DMS153 (cell line): ENCODE measurements at places on chromosomes 2 and 18.

GRCh38 chr2:159613651-159614285 is 2.6 kb downstream of the BAZ2B start:
- peak; percentile 10 for DNase-seq

DNA sequence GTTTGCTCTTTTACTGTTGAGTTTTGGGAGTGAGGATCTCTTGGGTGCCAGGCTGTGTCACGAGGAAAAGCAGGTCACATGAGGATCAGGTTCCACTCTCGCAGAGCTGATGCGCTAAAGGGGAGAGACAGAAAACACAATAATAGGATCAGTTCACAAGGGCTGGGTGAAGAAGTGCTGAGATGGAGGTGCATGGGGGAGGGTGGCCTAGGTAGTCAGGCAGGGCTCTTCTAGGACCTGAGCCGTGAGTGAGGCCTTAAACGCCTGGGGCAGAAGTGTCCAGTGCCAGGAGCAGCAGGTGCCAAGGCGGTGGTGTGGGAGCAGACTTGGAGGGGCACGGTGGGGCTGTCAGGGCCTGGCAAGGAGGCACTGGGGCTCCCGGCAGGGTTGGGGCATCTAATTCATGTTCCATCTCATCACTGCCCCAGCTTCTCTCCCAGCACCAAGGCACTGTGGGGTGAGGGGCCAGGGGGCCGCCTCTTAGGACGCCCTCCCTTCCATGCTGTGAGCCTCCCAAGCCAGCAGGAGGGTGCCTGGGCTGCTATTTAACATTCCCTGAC is 9.3 kb downstream of the KCNIP3 start:
- no peak for DNase-seq

- DNase-seq, result no peak
Observed at GRCh38 chr2:72153026-72153791, 5.5 kb upstream of the CYP26B1 start.

DNA sequence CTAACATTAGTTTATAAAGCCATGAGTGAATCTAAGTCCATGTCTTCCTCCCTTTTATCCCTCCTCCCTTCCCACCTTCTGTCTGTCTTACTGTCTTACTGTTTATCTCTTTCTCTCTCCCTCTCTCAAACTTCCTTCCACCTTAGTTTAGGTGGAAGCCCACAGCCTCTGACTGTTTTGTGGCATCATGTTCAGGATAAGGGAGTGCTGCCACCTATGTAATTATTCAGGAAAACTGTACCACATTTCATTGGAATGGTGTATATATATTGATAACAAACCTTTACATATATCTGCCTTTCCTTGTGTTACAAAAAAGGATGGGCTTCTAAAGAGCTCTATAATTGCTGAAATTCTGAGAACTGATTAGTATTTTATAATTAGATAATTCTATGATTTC is 48.7 kb downstream of the NETO1 start:
- DNase-seq, result no peak

- DNase-seq, result no peak
Observed at GRCh38 chr2:153235516-153235915, 243.0 kb downstream of the RPRM start.

DNA sequence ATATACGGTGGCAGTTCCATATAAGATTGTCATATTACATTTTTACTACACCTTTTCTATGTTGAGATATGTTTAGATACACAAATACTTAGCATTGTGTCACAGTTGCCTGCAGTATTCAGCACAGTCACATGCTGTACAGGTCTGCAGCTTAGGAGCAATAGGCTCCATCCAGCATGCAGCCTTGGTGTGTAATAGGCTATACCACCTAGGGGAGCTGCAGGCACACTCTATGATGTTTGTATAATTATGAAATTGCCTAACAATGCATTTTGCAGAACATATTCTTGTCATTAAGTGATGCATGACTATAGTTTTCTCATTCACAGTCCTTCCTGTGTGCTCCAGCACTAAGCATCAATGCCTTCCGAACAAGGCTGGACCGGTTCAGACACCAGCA is 133.4 kb downstream of the NDUFA10 start:
- DNase-seq, result no peak

DNA sequence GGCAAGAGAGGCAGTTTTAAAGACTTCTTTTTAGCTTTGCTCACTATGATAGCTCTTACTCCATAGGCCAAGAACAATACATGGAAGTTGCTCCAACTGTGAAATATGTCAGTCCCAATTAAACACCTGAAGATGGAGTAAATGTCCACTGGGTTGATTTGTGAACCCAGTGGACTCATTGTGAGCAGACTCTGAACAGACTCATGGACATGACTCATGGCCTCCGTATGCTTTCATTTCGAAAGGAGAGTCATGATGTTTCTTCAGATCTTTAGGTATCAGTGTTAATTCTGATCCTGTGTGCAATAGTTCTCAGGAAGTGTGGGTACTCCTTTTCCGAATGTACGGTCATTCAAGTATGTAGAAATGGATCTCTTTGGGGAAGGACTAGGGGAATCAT is 5.4 kb upstream of the CWC22 start:
- no peak for DNase-seq

DNA sequence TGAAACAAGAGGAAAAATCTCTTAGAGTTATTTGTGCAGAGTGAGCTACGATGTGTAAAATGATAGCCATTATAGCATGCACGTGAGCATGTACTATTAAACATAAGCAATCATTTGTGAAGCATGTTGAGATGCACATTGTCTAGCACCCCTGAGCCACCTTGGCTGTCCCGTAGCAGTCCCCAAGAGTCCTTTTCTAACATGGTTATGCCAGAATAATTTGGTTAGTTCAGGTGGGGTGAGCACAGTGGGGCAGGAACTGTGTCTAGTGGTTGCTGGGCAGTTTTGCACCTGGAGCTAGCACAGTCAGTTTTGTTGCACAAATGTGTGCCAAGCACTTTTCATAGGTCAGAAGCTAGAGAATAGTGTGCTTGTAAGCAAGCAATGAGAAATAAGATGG is 809.8 kb downstream of the RNF144A start:
- no peak for DNase-seq

DNA sequence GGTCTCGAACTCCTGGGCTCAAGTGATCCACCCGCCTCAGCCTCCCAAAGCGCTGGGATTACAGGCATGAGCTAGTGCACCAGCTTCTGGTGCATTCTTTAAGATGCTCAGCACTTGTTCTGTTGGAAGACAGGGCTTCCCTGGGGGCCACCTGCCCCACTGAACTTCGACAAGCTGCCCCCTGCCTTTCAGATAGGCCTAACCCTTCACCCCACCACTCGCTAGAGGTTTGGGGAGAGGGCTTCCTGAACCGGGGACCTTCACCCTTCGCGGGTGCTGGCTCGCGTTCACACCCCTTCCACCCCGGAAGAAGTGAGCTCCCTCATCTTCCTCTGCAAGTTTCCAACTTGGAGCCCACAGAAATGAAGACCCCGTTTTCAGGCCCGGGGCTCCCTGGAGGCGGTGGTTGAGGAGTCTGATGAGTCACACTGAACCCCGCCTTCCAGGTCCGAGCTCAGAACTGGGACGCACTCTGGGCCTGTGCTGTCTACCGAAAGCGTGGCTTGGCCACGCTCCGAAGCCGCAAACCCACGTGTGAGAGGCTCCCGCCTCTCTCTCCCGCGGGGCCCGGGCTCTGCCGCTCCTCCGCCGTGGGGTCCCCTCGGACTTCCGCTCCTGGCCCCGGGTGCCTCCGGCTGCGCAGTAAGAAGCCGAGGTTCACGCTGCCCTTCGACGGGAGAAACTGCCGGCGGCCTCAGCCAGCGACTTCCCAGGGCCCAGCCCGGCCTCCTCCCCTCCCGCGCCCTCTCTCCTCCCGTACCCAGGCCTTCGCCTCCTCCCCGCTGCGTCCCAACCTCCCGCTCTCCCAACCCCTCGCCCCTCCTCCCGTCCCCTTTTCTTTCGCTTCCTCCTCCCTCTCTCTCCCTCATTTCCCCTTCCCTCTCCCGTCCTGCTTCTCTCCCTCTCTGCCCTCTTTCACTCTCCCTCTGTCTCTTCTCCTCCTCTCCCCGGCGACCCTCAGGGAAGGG is 47.5 kb upstream of the SP3 start:
- peak; percentile 32 for DNase-seq

- no peak for DNase-seq
Observed at GRCh38 chr2:201261906-201262305, 1.6 kb downstream of the CASP8 start.

DNA sequence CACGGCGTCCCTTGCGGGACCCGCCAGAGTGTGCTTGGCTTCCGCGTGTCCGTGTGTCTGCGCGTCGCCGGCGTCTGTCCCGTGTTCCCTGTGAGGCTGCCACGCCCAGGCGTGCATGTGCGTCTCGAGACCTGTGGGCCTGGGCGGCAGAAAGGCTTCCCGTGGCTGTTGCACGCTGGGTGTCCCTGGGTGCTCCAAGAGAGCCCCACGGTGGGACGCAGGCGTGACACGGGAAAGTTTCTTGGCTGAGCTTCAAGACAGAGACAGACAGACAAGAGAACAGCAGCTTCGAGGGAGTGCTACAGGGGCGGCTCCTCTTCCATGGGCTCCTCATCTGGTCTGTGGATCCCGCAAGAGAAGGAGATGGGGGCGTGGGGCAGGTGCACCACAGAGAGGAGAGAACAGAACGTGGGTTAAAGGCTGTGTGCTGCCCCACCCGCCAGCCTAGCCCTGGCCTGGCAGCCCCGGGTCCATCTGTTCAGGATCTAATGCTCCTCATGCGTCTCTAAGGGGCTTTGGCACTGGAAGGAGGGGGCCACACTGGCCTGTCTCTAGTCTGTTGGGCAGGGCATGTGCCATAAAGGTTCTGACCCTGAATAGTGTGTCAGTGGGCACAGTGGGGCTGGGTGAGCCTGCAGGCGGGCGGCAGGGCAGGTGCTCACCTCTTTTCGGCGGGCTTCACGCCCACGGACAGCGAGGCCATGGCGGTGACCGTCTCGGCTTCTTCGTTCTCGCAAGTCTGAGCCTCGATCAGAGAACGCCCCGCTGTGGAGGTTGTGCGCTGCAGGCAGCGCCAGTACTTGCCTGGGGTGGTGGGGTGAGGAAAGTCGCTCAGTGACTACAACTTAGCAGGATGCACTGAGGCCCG is 205.1 kb downstream of the TWIST2 start:
- no peak for DNase-seq

GRCh38 chr2:8157621-8158430 is 524.0 kb upstream of the ID2 start:
- no peak for DNase-seq

- DNase-seq, result no peak
Observed at GRCh38 chr18:8620845-8621244, 11.6 kb downstream of the RAB12 start.

DNA sequence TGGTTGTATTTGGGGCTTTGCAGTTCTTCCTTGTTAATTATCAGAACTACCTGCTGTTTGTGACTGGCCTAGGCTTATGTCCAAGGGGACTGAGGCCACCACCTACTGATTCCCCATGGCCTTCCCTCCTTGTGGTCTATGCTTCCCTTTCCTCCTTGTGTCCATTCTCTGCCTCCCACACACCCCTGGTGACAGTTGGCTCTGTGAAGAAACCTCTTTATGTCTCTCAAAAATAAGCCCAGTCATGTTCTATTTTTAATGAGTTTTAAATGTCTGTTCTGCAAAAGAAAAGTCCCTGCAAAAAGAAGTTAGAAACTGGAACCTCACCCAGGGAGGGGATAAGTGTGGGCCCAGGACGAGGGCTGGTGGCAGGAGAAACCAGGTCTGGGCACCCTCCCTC is 105.0 kb downstream of the SMC6 start:
- DNase-seq, result no peak

DNA sequence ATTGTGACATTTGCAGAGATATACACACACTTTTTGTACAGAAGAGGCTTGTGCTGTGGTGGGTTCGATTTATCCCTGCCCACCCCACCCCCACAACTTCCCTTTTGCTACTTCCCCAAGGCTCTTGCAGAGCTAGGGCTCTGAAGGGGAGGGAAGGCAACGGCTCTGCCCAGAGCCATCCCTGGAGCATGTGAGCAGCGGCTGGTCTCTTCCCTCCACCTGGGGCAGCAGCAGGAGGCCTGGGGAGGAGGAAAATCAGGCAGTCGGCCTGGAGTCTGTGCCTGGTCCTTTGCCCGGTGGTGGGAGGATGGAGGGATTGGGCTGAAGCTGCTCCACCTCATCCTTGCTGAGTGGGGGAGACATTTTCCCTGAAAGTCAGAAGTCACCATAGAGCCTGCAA is 40.0 kb downstream of the STEAP3 start:
- no peak for DNase-seq

GRCh38 chr2:101508636-101509035 is 33.7 kb upstream of the RFX8 start:
- DNase-seq, result no peak

GRCh38 chr2:17373741-17374140 is 144.5 kb downstream of the RAD51AP2 start:
- DNase-seq, result no peak

DNA sequence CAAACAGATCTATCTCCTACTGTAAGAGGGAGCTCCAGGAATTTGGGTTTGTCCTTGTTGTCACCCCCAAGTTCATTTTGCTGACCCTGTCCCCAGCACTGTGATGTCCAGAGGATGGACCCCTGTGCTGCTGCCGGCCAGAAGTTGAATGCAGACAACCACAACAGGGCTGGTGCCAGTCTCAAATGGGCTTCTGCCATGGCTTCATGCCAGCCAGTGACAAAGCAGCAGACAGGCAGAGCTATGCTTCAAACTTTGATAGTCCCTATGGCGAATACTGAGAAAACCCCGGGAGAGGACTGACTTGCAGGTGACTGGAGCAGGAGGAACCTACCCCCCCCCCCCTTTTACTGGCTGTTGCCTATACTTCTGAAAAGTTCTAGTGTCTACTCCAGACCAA is 3.2 kb downstream of the SMAD7 start:
- no peak for DNase-seq

DNA sequence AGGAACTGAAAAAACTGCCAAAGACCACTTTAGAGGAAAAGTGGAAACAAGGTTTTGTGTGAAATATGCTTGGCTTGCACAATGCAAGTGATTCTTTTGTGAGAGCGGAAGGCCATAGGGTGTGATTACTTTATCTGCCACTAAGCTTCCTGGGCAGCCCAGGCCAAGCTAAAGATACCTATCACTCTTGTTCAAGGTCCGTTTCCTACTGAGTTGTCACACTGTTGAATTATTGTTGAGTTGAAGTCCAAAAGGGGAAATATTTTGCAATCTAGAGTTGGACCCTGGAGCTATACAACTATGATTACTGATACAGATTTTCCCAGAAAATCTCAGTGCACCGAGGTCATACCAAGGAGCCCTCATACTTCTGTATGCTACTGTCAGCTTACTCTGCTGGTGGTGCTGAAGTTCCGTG is 72.7 kb upstream of the CTAGE1 start:
- DNase-seq, result no peak

DNA sequence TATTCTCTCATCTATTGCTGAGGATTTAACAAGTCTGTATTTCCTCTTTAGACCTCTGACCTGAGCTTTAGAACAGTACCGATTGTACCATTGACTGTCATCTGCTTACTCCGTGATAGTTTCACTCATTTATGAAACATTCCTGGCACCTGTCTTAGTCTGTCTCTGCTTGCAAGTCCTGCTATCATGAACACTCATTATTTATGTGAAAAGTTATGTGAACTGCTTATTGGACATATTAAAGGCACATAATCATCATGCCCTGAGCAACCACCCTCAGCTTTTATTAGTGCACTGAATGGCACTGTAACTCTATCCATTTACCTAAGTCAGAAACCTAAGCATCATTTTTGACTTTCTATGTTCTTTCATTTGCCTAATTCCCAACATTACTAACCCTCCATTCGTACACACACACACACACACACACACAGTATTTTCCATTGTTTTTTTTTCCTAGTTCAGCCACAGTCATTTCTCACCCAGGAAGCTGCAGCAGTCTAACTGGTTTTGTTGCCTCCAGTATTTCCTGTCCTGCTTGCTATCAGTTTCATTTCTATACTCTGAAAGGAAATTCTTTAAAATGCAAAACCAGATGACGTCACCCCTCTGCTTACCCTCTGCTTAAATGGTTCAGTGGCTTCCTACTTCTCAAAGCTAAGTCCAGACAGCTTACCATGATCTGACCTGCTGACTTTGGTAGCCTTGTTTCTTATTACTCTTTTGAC is 146.1 kb downstream of the HAUS1 start:
- DNase-seq, result peak; percentile 93
